ENCODE measurements at places on chromosomes 1 and 21. TPM values are rescaled to one million over a fixed set of nuclear protein-coding genes. Genes with fewer than 3 reads are reported as not detected.

Gene RAB7B
- 25.8 TPM for total RNA-seq

Gene CLCA1
- total RNA-seq, result not detected

GRCh38 chr1:14254251-14254650 is 344.2 kb upstream of the KAZN start:
- DNase-seq, result no peak

Gene SHE
- not detected for total RNA-seq

- no peak for DNase-seq
These were observed 222.9 kb upstream of the KCNK2 start for GRCh38 chr1:214859647-214860046.

DNA sequence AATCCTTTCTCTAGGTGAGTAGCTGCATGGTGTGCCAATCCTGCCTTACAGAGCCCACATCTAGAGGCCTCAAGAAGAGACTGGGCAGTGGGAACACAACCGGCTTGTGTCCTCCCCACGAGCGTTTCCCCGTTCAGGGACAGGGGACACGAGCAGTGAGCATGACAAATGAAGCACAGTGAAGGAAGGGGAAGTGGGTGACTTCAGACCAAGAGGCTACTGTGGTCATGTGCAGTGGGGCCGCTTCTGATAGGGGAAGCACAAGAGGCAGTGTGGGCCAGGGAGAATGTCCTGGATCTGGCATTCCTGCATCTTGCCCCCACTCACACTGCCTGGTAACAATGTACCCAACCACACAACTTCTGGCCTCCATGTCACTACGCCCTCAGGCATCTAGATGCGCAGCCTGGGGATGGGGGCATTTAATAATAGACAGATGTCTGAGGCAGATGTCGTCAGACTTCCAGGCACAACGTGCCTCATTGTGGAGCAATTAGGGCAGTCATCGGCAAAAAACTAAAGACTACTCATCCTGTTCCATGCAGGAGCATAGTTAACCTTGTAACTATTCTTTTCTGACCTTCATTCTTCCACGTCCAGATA is 155.6 kb upstream of the NBPF11 start:
- no peak for DNase-seq

- DNase-seq, result no peak
These were observed 12.3 kb upstream of the PADI1 start for GRCh38 chr1:17192394-17193221.

GRCh38 chr1:165828103-165828668 is 772 bp downstream of the UCK2 start:
- DNase-seq, result peak; percentile 39

Gene CHTOP
- total RNA-seq, result 36.0 TPM

DNA sequence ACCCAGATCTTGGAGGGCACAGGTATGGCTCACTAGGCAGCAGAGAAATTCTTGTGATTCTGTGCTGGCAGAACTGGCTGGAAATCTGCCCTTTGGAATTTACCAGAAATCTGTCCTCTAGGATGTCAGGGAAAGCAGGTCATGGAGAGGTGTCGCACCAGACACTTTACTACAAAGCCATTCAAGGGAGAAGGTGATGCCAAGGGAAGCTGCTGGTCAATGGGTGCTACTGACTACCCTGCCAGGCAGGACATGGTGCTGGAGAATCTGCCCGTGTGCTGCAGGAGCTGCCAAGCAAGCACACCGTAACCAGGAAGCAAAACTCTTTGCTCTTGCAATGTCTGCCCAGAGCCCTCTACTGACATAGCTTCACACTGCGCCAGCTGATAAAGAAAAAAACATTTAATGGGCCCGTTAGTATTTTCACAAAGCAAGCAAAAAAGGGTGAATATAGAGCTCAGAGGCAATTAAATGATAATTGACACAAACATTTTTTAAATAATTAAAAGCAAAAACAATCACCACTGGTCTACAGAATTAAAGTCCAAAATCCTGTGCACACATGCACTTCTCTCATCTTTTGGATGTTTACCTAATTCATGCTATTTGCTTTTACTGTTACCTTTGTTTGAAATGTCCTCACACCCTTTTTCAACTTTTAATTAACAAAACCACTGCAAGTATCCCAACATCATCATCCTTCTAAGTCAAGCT is 7.2 kb upstream of the FBXO28 start:
- DNase-seq, result peak; percentile 52

DNA sequence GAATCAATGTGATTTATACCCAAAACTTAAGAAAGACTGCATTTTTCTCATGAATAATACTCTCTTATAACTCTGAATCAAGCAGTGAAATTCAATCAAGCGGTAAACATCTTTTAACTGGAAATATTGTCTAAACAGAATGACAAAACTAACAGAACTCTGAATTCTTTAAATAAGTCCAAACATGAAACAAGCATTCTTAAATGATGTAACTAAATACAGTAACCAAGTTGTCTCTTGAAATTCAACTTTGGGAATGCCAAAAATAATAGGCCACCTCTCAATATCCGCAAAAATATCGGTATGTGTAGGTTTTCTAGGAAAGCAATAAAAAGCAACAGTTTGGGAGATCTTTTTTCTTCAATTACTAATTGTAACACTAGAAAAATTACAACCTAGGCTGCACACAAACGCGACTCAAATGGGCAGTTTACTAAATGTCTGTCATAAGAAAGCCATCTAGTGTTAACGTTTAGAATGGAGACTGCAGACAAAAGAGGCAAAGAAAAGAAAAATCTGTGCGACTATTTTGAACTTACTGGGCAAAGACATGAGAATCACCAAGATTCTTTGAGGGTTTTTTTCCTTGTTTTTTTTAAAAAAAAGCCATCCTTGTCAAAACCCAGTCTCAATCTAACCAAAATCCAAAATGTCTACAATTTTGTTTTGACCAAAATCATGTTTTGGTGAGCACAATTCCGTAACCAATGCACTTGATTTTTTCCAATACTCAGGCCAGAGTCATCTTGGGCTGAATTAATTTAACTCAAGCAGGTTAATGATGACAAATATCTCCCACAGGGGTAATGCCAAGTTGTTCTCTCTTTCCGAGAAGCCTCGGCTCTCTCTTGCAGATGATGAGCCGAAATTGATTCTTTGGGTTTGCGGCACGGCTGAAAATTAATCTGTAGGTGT is 1.3 kb downstream of the SIPA1L2 start:
- peak; percentile 26 for DNase-seq

- peak; percentile 28 for DNase-seq
These were observed 860 bp downstream of the TMEM63A start for GRCh38 chr1:225881081-225881958.

Gene TNFRSF1B
- total RNA-seq, result under 0.01 TPM

Gene PROK1
- total RNA-seq, result not detected

Gene CDA
- 52.8 TPM for total RNA-seq

GRCh38 chr1:153346077-153346723 is 2.4 kb downstream of the PGLYRP4 start:
- no peak for DNase-seq

Gene FCAMR
- total RNA-seq, result not detected

DNA sequence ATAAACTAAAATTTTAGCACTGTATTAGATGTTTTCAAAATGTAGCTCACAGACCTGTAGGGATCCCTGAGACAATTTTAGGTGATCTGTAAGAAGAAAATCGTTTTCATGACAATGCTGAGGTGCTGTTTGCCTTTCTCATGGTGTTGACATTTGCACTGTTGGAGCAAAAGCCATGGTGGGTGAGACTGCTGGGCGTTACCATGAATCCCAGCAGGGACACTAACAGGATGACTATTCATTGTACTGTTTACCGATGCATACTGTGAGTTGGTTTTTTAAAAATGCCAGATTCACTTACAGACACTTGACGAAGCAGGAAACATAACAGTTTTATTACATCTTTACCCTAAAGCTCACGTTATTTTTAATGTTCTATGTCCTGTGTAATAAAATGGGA is 468.5 kb downstream of the PCP4 start:
- DNase-seq, result no peak

GRCh38 chr1:199122532-199123311 is 483.9 kb downstream of the PTPRC start:
- DNase-seq, result peak; percentile 85

- DNase-seq, result no peak
These were observed 77.8 kb downstream of the TNR start for GRCh38 chr1:175665616-175666015.

Gene EEIG2
- 4.5 TPM for total RNA-seq

GRCh38 chr1:161784968-161785367 is 18.8 kb downstream of the ATF6 start:
- DNase-seq, result no peak

- no peak for DNase-seq
These were observed 11.9 kb downstream of the LRRC3 start for GRCh38 chr21:44466996-44467858.

GRCh38 chr1:225870911-225871310 is 11.3 kb downstream of the TMEM63A start:
- DNase-seq, result no peak

DNA sequence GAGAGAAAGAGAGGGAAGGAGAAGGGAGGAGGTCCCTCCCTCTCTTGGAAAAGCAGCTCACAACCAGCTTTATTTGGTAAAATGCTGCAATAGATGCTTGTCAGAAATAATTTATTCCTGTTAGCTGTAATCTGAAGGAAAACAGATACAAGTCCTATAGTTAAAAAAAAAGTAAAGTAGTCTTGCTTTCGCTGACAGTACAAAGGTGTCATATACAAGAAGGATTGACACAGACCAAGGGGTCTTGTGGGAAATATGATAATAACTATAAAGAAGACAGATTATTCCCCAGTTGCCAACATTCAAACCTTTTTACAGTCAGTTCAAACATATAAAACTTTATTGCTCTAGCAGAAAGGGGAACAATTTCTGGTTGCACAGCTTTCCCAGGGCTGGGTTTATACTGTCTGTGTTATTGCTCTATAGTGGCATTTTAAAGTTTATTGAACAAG is 145.0 kb downstream of the PBX1 start:
- DNase-seq, result no peak

GRCh38 chr1:78223417-78224215 is 177.8 kb downstream of the GIPC2 start:
- peak; percentile 75 for DNase-seq

Gene MARK1
- total RNA-seq, result 9.3 TPM

- no peak for DNase-seq
These were observed 19.3 kb upstream of the GRHL3 start for GRCh38 chr1:24299901-24300300.

DNA sequence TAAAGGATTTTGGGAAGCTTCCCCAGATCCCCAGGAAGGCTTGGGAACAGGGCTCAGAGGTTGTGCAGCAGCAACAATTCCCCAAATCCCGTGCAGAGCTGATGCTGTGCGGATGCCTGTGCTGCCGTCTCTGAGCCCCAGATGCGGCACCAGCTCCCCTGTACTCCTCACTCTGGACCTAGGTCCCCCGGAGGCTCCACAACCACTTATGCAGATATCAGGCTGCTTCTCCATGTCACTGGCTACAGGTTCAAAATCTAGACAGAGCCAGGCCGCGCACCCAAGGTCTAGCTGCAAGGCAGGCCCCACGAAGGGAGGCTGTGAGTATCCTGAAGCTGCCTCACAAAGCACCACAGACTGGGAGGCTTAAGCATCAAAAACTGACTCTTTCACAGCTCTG is 81.6 kb downstream of the PDE9A start:
- no peak for DNase-seq

Gene SPRR3
- total RNA-seq, result not detected

- DNase-seq, result no peak
These were observed 9.8 kb upstream of the HPCAL4 start for GRCh38 chr1:39701049-39701439.

Gene ADORA1
- 0.51 TPM for total RNA-seq

Gene KDF1
- 15.2 TPM for total RNA-seq

DNA sequence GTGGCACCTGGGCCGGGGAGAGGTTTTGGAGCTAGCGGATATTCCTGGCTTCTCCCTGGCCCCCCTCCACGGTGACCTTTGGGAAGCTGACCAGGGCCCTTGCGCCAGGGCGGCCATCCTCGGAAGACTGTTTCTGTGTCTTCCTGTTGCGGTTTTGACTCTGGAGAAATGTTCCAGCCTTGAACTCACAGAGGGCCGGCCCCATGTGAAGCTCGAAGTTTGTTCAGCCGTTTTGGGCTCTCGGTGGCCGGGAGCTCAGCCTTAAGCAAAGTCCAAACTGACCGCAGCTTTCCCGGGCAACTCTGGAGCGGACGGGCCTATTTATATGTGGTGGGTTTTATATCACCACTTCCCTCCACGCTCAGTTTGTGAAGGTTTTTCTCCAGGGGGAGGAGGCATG is 17.0 kb upstream of the WNT4 start:
- DNase-seq, result no peak

Gene SLC44A5
- total RNA-seq, result not detected

- DNase-seq, result peak; percentile 56
These were observed at the start of gene NIBAN1 for GRCh38 chr1:184974056-184974836. NIBAN1 (minus strand) TSS chr1:184974508; CDS start chr1:184974356, 152 bp downstream.

DNA sequence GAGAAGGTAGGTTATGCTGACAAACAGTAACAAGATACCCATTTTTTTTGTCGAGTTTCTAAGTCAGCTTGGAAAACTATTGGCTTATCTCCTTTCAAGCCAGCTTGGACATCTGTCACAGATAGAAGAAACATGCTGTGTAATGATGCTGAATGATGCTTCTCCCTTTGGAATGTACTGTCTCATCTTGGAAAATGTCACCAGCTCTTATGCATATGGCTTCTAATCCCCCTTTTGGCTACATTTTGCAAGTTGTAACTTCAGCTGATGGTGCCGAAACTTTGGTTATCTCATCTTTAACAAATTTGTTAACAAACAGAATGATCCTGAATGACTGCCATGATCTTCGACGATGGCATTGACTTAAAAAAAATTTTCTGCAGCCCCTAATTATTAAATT is 68.8 kb upstream of the ST6GALNAC3 start:
- no peak for DNase-seq

Gene AVPR1B
- not detected for total RNA-seq

DNA sequence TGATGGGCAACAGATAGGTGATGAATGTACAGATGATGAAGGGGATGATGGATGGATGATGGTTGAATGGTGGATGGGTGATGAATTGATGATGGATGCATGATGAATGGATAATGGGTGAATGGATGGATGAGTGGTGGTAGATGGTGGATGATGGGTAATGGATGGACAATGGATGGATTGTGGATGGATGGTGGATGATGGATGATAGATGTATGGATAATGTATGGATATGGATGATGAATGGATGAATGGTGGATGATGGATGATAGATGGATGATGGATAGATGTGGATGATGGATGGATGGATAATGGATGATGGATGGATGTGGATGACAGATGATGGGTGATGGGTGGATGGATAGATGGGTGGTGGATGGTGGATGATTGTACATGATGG is 35.7 kb downstream of the WNT3A start:
- no peak for DNase-seq

Gene LMX1A
- not detected for total RNA-seq

All from mammary epithelial cell (primary cell).